ENCODE measurements at places on chromosomes 3 and 15.

DNA sequence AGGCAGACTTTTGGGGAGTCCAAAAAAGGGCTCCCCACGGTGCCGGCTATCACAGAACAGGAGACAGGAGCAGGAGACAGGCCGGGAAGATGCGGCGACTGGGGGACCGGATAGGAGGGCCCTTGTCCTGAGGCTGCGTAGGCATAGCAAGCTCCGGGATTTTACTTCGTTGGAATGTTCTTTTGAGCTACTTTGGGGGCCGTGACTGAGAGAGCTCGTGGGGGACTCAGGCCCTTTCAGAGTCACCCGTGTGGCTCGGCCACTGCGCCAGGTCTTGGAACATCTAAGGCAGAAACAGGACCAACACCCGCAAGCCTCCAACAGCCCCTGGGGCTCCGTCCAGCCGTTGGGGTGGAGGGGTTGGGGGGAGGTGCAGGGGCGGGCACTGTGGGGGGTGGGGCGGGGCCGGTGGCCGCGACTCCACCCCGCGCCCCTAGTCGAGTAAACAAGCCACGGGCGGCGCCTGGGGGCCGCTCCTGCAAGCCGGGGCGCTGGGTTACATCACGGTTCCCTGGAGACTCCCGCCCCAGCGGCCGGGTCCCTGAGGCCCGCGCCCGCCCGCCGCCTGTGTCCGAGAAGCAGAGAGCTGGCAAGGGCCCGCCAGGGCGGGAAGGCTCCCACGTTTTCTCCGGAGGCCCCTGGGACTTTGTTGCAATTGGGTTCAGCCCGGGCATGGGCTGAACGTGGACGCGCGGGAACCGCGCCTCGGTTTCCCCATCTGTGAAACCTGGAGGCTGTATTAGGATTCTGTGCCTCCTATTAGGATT lies 23.3 kb upstream of the C15orf39 start:
- DNase-seq = no peak

DNA sequence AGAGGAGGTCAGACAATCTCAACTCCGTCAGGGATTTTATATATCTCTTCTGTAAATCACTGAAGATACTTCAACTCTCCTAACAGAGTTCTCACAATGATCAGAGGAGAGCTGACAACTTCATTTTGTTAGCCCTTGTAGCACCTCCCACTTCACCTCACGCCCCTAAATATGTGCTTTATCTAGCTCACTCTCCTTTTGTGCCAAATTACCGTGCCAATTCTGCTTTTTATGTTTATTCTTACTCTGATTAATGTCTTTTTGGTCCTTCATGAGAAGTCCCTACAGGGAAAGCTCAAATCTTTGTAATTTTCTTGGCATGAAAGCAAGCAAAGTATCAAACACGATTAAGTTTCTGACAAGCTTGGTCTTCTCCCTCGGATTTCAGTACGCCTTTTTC lies 636.1 kb upstream of the NAALADL2 start:
- DNase-seq = no peak

GRCh38 chr3:159619341-159619885 lies 369.2 kb upstream of the IL12A start:
- no peak for DNase-seq

DNA sequence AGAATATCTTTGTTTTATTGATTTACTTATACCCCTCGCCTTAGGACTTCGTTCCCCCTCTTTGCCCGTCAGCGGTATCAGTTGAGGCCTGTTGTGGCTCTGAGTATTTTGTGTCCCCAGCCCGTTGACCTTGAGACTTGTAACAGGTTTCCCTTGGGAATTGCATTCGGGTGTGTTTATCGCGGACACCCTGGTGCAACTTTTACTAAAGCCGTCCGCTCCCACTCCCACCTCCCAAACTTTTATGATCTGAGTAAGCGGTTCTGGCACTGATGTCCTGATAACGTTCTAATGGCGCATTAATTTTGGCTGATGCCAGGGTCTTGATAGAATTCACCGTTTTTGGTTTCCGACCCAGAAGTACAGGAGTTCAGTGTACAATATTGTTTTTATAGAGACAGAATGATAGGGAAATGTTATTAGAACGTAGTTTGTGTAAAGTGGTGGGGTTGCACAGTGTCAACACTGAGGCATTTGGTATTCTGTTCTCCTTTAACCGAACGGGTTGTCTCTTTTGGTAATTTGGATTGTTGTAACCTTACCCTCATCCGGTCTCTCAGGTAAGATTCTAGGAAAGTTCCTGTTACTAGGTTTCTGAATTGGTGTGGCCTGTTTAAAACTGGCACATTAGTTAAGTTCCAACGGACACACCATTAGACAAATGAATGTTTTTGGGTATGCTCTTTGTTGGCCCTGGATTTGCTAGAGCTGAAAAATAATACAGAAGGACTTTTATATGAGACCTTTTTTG lies 47.8 kb downstream of the OIP5 start:
- no peak for DNase-seq

GRCh38 chr15:32134842-32135241 lies 104.5 kb downstream of the CHRNA7 start:
- DNase-seq = no peak

- no peak for DNase-seq
Measured at GRCh38 chr3:43688245-43688650, 2.5 kb upstream of the ABHD5 start.
